HL-60 (cell line): ENCODE measurements at places on chromosomes 13 and 19.

- no peak for DNase-seq
Observed at GRCh38 chr13:43935878-43936277, 56.2 kb downstream of the LACC1 start.

DNA sequence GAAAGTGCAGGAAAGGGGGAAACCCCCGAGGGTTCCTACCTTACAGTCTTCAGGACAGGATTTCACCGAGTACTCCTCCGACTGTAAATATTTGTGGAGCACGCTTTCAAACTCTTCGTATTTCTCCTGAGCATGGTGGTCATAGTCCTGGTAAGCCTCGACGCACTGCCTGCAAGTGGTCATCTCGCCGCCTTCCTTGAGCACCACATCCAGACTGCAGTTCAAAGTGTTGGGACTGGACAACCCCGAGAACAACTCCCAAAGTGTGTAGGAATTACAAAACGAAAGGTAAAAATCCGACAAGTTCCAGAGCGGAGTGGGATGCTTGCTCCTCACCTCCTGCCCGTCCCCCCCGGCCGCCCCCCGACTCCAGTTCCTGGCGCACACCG is 349.7 kb downstream of the LIG4 start:
- no peak for DNase-seq

GRCh38 chr19:12665281-12665573 is 1.3 kb downstream of the MAN2B1 start:
- peak; percentile 83 for DNase-seq

GRCh38 chr13:112977525-112977924 is 8.5 kb downstream of the MCF2L start:
- DNase-seq: no peak

DNA sequence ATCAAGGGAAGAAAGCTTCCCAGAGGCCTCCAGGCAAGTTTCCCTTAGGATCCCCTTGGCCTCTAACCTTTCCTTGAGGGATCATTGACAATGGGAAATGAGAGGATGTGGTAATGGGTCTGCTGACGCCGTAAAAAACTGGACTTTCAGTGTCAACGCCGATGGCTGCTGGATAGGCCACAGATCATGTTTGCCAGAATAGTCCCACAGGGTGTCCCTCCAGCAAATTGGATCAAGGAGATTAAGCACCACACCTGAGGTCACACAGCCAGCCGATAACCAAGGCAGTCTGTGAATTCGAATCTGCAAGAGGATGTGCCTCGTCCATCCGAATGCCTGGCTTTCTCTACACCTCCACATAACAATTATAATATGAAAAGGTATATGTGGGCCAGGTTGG is 17.6 kb downstream of the BCAT2 start:
- DNase-seq: no peak

DNA sequence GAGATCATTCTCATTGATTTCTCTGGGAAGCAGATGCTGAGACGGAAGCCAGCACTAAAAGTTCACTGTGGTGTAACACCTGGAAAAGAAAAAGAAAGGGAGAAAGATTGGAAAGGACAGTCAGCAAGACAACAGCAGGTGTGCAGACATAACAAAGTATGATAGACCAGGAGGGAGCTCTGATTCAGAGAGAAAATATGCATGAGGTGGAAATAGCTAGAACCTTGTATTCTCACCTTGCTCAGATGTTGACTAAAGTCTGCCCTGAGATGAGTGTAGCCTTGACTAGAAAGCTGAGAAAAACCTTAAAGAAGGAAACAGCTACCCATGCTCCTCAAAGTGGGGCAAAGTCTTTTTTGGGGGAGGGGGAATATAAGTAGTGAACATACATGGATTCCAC is 1711.8 kb downstream of the EFNB2 start:
- DNase-seq: no peak

DNA sequence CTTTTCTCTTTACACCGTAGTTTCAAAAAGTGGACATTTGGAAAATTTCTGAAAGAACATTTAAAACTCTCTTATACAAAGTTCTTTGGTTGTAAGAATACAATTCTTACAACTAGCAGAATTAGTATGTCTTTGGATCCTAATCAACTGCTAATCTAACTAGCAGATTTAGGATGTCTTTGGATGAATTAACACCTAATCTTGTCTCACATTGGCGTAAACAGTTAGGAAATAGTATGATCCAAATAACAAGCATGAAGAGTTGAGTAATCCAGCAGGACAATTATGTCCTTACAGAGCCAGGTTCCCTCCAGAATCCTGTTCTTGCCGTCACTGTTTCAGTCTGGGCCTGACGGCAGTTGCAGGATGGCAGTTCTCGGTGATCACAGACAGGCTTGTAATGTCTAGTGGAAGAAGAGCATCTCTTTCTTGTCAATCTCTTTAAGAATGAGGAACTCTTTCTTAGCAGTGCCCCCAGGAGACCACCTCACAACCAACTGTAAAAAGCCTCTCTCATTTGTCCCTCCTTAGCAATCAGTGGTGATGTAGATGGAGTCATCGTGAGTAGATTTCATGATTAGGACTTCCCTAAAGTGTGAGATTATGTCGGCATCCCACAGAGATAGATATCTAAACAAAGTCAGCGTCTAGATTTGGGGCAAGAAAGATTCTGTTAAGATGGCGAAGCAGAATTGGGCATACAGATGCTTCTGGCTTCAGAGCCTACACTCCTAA is 5.7 kb upstream of the TNFSF13B start:
- DNase-seq: no peak

DNA sequence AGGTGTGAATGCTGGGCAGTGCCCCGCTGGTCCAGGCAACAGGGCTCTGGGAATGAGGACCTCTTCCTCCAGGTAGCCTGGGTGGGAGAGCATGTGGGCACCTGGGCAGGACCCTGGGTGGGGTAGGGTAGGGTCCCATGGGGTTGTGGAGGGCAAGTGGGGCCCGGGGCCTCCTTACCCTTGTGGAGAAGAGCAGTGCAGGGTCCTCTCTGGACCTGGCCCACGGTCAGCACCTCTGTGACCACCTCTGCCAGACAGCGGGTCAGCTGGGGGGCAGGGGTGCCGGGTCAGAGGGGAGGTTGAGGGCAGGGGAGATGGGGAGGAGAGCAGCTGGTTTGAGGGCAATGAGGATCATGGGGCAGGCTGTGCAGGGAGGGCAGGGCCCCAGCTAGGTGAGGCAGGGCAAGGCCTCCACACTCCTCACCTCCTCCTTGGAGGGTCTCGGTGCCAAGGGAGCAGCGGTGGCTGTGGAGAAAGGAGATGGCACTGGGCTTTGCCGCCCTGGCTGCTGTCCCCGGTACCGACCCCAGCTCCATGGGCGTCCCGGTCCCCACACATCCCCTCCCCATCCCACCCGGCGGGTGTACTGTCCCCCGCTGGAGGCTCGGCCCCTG is 491 bp downstream of the CCER2 start:
- DNase-seq: no peak

- no peak for DNase-seq
Observed at GRCh38 chr13:73000027-73000674, 58.7 kb upstream of the KLF5 start.

GRCh38 chr19:48348045-48348444 is 15.7 kb downstream of the TMEM143 start:
- no peak for DNase-seq

- DNase-seq: no peak
Observed at GRCh38 chr19:34124828-34125227, 47.5 kb upstream of the LSM14A start.

DNA sequence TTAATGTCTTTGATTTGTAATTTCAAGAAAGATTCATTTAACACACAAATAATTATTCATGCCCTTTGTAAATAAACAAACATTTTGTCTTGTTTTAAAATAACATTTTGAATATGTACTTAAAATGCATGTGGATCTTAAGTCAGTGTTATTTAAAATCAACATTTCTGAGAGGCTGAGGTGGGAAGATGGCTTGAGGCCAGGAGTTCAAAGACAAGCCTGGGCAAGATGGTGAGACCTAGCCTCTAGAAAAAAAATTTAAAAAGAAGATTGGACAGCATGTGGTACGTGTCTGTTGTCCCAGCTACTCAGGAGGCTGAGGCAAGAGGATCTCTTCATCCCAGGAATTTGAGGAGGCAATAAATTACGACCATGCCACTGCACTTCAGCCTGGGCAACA is 1268.2 kb downstream of the SLITRK1 start:
- no peak for DNase-seq

DNA sequence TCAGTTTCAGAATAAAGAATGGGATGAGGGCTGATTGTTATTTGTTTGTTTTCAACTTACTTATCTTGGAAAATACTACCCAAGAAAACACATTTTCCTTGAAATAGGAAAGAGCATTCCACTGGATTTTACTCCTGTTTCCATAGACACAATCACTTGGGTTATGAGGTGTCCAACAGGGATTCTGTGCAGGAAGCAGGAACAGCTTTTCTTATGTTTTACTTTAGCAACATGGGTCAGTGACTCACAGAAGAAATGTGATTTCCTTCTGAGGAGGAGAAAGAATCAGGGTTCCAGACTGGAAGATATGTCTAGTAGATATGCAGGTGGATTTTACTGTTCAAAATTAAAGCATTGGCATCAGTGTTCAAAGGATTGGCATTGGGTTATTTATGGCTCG is 180.8 kb upstream of the GPC6 start:
- DNase-seq: no peak

- no peak for DNase-seq
Observed at GRCh38 chr13:83876546-83876945, 5.7 kb downstream of the SLITRK1 start.

GRCh38 chr19:40465025-40465556 is 454 bp downstream of the BLVRB start:
- DNase-seq: peak; percentile 94

DNA sequence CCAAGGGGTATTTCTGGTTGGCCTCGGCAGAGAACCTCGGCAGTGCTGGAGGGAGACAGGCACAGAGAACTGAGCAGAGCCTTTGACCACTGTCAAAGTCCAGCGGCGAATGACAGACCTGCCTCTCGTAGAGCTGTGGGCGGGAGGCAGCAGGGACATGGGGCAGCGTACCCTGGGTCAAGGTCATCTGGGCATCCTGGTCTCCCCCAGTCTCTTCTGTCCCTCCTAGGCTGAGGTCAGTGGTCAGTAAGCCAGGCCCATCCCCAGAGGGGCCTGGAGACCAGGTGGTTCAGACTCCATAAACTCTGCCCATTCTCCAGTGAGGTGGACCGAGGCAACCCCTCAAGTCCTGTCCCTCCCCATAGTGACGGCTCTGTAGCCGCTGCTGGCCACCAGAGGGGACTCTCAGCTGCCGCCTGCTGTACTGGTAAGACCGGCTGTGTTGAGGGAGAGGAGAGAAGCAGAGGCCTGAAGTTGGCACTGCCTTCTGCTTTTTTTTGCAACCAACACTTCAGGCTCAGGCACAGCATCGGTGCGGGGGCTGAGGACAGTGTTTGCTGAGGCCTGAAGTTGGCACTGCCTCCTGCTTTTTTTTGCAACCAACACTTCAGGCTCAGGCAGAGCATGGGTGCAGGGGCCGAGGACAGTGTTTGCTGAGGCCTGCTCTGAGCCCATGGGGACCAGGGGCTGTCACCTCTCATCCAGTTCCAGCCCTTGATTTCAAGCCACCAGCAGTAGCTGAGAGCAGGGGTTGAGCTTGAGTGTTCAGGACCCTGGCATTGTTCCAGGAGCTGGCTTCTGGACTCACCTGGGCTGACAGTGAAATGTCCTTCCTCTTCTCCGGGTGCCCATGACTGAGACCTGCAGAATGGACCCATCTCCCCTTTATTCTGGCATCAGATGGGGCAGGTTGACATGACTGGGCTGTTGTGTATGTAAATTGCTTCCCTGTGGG is at the start of gene PGLYRP2:
TSS of gene PGLYRP2 (minus strand) at position 111 of the 955 bp plus-strand sequence. CDS start 130 bp downstream, outside the sequence.
- peak; percentile 63 for DNase-seq

DNA sequence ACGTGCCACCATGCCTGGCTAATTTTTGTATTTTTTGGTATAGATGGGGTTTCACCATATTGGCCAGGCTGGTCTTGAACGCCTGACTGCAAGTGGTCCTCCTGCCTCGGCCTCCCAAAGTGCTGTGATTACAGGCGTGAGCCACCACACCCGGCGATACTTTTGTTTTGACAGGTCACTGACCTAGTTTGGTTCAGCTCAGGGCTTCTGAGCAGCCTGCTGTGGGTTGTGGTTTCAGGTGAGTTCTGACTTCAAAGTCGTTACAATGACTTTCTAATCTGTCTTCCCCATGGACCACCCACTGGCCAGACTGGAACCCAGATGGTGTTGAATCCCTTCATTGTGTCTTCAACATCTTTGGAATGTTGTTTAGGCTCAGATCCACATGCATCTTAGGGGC is 73.8 kb downstream of the TRPM4 start:
- no peak for DNase-seq

DNA sequence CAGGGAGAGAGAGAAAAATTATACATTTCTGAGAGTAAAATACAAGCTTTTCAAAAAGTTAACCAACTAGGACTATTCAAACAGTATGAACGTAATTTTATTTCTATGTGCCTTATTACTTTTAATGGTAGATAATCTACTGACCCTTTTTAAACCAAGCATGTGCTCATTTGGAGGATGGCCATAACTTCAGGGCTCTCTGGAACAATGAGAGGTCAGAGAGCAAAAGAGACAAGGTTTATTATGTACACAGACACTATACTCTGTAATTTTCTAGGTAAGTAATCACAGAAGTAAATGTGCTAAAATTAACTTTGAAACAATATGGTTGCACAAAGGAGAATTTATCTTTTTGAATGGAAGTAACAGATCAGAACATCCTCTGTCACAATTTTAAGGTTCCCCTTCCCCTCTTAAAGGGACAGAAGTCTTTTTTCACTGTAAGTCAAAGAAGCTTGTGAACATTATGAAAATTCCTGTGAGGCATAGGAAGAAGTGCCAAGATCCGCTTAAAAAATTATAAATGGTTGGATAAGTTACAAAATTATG is 1.0 kb downstream of the POSTN start:
- DNase-seq: no peak

- DNase-seq: no peak
Observed at GRCh38 chr19:47019431-47020041, at the start of gene NPAS1. Gene NPAS1 (plus strand): TSS chr19:47019837. CDS start chr19:47021048, 1,211 bp downstream.
